Stromal cell of bone marrow (primary cell): ENCODE measurements at places on chromosomes 4 and X.
A peak's percentile ranks its signal among the peaks of the same experiment; 100 is the strongest.

DNA sequence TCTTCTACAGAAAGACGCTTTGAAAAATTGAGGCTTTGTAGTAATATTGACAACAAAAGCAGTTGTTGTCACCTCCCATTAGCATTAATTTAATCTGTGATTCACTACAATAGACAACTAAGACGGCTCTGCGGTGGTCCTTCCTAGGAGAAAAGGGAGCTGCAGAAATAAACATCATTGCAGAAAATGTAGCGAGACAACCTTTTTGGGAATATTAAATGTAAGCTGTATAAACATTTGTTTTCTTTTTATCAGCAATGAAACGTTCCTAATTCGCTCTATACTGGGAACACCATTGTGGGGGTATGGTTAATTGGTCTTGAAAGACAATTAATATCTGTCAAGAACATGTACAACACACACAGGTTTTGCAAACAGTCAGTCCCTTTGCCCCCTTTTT is 583.3 kb upstream of the TENM3 start:
- no peak for DNase-seq

DNA sequence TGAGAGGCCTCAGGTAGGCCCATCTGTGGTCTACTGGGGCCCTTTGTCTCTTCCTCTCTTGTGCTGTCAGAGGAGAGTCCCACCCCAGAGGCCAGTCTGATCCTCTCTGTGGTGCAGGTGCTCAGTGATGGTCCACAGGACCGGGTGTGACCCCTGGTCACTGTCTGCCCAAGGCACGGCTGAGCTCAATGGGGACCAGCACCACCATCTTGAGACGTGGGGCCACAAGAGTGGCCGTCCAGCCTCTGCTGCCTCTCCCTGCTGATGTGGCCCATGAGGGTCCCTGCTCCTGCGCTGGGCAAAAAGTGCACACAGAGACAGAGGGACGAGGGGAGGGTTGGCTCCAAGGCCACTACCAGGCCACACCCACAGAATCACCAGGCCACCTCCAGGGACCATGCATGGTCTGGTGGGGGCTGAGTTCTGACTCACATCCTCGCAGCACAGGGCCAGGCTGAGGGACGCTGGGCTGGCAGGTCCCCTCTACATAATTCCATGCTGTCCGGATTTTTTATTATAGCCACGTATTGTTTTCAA is 88.3 kb downstream of the FAM53A start:
- DNase-seq, result no peak

- DNase-seq, result peak; percentile 22
Measured at GRCh38 chr4:14022456-14022855, 394.9 kb upstream of the BOD1L1 start.

- DNase-seq, result no peak
Measured at GRCh38 chrX:103849558-103849957, 17.5 kb upstream of the RAB9B start.

- DNase-seq, result no peak
Measured at GRCh38 chr4:56323327-56323726, 64.0 kb downstream of the AASDH start.

- DNase-seq, result no peak
Measured at GRCh38 chrX:94751611-94752010, 1077.6 kb downstream of the FAM133A start.

- no peak for DNase-seq
Measured at GRCh38 chr4:5821665-5822358, 71.1 kb downstream of the CRMP1 start.

- no peak for DNase-seq
Measured at GRCh38 chr4:133178956-133179355, 29.9 kb downstream of the PCDH10 start.

- peak; percentile 21 for DNase-seq
Measured at GRCh38 chr4:110970642-110971041, 347.8 kb upstream of the PITX2 start.

DNA sequence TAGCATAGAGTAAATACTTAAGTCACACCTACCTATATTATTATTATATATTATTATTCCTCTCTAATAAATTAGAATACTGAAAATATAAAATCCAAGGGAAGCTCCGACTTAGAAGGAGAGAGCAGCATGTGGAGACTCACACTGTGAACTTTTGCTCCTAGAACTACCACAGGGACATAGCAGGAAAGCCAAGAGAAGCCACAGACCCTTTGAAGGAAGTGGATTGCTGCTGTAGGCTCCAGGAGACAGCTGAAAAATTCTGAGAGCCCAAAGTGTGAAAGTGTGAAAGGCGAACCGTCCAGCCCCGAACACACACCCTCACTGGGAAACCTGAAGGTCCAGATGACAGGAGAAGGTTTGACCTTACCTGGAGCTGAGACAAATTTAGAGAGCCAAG is 177.0 kb downstream of the FAM13A start:
- no peak for DNase-seq

DNA sequence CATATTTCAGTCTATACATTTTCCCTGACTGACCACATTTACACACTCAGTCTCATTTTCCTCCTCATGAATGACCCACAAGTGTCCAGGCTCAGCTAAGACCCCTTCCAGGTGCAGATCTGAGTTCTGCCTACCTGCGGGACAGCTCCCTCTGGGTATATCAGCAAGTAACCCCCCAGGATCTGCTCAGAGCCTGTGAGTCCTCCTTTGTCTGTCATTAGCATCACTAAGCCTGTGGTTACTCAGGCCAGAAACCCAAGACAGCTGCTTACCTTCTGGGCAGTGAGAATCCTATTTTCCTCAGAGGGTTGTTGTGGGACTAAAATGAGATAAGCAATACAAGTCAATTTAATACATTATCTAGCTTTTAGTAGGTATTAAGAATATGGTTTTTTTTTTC is 487.6 kb upstream of the BOD1L1 start:
- no peak for DNase-seq

DNA sequence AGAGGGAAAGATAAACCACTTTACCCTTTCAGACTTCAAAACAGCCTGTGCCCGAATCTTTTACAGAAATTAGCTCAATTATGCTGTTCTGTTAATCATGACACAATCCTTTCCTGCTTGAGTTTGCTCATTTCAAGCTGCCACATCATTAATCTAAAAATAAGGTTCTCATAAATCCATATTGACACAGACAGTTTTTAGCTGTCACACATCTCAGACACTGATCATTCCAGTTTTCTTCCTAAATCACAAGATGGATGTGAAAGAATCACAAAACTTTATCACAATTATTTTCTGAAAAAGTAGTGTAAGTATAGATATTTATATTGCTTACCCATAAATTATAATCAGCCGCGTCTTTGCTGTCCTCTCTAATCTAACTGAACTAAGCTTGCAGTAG is 27.9 kb upstream of the AMELX start:
- DNase-seq, result no peak
